ENCODE measurements at places on chromosomes 2 and 18.

DNA sequence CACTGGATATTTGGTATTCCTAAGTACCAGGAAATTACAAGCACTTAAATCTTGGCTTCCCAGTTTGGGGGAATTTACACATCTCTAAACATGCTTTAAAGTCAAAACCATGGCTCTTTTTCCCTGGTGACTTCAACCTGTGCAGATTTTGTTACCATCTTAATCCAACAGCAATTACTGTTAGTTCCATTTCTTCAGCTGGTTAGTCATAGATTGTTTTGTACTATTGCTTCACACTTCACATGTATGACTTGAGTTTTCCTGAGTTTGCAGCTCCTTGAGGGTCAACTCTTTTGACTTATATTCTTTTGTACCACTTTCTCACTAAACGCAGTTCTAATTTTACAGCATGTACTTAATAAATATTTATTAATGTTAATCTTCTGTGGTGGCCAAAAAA is 203.4 kb upstream of the RND3 start:
- DNase-seq = no peak

- peak; percentile 66 for DNase-seq
Measured at GRCh38 chr2:216775043-216775453, 79.7 kb upstream of the IGFBP5 start.

DNA sequence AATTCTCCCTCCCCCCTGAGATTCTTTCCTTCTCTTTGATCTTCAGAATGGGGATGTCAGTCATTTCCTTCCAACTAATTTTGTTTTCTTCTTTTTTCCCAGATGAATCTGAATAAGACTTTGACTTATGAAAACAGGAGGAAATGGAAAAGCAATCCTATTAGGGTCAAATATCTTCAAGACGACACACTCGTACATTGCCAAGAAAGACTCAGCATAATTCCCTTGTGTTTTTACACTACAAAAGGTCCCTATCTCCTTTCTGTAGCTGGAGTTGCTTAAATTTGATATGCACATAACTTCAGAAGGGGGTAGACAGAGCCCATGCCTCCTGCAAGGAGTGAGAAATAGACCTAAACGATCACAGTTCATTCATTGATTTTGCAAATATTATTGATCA is 230.3 kb upstream of the RBBP8 start:
- DNase-seq = no peak

DNA sequence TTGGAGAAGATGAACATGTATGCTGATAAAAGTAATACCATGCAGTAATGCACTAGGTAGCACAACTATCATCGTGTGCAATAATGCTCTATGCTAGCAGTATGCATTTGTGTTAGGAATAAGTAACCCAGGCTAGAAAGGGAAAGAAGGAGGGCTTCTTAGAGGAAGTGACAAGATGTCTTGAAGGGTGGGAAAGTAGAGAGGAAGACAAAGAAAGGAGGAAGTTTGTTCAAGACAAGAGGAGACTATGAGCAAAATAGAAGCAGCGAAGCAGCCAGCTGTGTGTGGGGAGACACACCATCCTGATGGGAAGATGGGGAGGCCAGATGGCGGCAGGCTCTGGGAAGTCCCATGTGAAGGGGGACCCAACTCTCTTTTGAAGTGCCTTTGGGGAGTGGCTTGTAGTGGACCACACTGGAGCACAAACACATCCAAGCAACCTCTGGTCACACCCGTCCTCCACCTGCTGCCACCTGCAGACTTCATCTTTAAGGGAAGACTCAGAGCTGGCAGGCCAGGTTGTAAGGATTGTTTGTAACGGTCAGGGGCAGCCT is 39.9 kb upstream of the INHBB start:
- DNase-seq = no peak

GRCh38 chr2:165743442-165743841 is 50.6 kb downstream of the GALNT3 start:
- no peak for DNase-seq

DNA sequence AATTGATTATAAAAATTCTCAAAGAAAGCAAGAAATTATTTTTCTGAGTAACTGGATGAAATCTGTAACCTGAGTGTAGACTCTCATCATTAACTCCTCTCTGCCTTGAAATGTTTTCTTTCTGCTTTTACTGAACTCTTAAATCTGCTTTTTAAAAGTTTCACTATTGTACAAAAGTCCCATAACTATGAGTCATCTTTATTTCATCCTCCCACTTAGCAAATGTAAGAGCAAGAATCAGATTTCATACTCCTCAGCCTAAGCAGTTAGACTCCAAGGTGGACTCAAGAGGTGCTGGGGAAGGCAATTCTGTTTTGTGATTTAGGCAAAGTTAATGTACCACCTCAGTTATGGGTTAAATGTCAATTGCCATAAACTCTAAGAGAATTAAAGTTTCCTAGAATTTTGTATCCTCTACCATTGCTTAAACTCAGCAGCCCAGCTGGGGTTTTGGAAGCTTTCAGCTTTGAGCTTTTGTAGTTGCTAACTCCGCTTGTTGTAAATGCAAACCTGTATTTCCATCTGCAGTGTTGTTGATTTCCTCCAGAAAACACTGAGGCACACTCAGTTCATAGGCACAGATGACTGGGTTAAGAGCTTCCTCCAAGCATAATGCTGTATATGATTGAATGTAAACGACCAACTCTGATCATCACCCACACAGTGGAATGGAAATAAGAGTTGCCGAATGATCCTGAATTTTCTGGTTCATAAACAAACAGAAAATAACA is 268.8 kb downstream of the ARHGAP15 start:
- no peak for DNase-seq

DNA sequence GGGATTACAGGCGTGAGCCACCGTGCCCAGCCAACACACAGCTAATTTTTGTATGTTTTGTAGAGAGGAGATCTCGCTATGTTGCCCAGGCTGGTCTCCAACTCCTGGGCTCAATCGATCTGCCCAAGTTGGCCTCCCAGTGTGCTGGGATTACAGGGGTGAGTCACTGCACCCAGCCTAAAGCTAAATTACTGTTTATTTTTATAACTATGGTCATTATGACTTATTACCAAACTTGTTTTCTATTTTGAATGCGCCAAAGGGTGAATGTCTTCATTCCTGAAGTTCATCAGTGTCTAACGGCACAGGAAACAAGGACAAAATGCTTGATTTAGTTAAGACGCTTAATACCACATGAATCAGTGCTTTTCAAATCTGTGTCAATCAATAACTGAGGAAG is 38.9 kb upstream of the GREB1L start:
- no peak for DNase-seq

DNA sequence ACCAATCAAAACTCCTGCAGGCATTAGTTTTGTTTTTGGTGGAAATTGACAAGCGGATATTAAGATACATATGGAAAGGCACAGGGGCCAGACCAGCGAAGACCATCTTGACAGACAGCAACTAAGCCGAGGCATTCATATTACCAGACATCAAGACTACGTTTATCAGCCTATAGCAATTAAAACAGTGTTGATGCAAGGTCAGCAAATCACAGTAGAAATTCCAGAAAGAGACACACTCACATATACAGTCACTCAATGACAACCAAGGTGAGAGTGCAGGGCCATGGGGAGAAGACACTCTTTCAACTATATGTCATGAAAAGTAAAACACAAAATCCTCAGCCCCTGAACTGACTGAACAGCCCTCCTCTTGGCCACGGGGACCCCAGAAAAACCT is 164.6 kb downstream of the TPO start:
- DNase-seq = no peak

- no peak for DNase-seq
Measured at GRCh38 chr2:158500333-158500732, 43.6 kb downstream of the PKP4 start.

- no peak for DNase-seq
Measured at GRCh38 chr18:44730803-44731529, 50.3 kb downstream of the SETBP1 start.

DNA sequence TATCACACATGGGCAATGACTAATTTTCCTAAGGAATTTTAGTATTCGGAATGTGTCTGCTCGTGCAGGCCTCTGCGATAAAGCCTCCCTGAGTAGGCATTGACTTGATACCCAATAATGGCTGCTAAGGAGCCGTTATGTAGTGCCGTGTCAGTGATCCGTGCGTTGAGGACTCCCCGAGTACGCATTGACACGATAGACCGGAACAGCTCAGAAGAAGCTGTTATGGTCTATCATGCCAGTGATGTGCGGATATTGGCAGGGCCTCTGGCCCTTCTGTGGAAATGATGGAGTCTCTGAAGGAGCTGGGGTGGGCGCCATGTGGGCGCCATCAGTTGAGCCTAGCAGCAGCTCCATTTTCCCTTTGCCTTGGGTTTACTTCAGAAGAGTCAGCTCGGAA is 29.1 kb downstream of the ZEB2 start:
- no peak for DNase-seq

DNA sequence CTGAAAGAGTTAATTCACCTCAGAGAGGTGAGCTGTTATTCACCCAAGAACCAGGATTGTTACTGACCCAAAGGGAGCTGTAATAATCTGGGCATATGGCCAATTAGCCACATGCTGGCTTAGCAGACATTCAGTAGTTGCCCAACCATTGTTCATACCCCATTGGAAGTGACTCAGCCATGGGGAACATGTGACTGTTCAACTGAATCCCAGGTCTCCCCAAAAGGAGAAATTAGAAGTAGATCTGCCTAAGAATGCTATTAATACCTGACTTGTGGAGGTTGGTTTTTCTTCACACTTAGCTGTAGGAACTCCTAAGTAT is 272.6 kb upstream of the UBE2E3 start:
- peak; percentile 39 for DNase-seq

- DNase-seq = peak; percentile 49
Measured at GRCh38 chr2:69567157-69567908, 76.2 kb downstream of the AAK1 start.

DNA sequence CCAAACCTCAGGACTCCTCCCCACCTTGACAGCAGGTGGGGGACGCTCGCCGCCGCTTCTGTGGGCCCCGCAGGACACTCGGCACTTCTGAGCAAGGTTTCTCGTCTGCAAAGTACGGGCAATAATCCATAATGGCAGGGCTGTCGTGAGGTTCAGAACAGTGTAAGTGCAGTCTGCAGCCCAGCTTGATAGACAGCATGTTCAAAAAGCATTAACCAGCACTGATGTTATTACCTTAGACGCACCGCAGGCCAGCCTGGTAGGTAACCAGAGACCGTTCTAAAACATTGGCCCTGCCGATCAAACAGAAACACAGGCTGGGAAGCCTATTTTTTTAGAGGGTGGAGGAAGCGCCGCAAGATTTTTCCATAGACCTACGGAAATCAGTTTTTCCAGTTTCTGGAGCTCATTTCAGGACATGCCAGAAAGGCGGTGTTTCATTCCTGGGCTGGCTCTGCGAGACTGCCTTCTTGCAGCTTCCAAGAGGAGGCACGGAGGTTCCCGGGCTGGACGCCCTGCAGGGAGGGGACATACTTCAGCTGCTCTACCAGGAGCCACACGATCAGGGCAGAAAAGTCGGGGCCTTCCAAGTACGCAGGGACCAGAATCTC is 148.7 kb downstream of the TPO start:
- DNase-seq = no peak

- no peak for DNase-seq
Measured at GRCh38 chr2:150432312-150432625, 55.2 kb downstream of the RND3 start.
